ENCODE measurements at places on chromosomes 4 and X.

DNA sequence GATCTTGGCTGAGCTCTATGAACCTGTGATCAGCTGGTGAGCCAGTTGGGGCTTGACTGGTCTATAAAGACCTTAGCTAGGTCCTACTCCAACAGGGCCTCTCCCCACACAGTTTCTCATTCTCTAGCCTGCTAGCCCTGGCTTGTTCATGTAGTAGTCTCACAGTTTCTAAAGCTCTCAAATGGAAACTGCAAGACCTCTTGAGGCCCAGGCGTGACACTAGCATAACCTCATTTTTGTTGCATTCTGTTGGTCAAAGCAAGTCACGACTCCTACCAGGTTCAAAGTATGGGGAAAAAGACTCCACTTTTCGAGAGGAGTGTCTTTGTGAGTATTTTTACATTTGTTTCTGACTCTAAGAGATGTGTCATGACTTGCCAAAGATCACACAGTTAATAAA is 50.9 kb downstream of the CEP44 start:
- no peaks in the 10 kb centered on the region for H3K27me3 ChIP-seq
- DNase-seq = no peak
- no peak overlapping the region for H3K27ac ChIP-seq
- H3K4me3 ChIP-seq = no peak overlapping the region

DNA sequence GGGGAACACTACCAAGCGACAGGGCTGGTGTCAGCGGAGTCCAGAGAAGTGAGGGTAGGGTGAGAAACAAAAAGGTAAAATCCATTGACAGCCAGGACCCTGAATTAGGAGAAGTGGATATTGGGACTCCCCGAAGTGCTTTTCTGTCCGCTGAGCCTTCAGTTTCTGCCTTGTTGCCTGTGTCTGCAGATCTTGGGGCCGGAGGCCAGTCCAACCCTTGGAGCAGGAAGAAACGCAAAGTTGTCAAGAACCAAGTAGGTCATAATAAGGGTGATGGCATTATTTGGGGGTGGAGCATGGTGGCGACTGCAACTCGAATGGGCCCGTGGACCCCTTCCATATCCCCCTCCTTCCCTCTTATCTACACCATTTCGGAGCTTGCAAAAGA is 1.0 kb downstream of the ARMCX1 start:
- no peaks in the 10 kb centered on the region for H3K4me1 ChIP-seq
- peak overlapping the region; percentile 19 for H3K4me3 ChIP-seq
- peaks cover 12% of the 10 kb centered on the region for H3K27me3 ChIP-seq
- no peak overlapping the region for H3K27ac ChIP-seq
- DNase-seq = no peak

DNA sequence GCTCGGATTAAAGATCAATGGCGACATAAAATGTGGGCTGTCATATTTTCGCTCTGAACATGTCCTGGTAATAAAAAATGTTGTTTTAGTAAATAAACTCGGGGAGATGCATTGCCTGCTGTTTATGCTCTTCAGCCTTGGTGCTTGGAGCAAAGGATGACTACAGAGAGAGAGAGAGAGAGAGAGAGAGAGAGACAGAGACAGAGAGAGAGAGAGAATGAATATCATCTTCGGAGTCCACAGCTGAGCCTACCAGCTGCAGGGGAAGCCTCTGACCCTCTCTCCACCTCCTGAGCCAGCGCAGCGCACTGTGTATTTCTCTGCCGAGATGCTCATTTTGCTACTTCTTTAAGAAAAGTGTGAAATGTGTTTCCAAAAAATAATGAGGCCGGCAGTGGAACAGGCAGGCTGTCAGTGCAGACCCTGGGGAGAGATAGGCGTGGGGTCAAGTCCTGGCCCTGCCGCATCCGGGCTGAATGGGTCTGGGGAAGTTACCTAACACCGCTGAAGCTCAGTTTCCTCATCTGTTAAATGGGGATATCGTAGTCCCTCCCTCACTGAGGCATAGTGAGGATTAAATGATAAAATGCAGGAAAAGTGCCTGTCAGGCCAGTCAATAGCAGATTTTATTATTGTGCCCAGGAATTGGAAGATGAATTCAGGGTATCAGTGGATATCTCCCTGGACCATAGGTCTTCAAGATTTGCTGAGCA is 58.5 kb upstream of the LGI2 start:
- no peak overlapping the region for H3K4me3 ChIP-seq
- peaks cover 4% of the 10 kb centered on the region for H3K4me1 ChIP-seq
- H3K27ac ChIP-seq = no peak overlapping the region
- H3K27me3 ChIP-seq = peaks cover 72% of the 10 kb centered on the region
- peaks cover 2% of the 10 kb centered on the region for H3K36me3 ChIP-seq

GRCh38 chr4:7857238-7857701 is 82.4 kb downstream of the AFAP1 start:
- H3K4me1 ChIP-seq = peaks cover 38% of the 10 kb centered on the region
- peaks cover 2% of the 10 kb centered on the region for H3K36me3 ChIP-seq
- peak overlapping the region; percentile 96 for H3K27ac ChIP-seq
- no peaks in the 10 kb centered on the region for H3K27me3 ChIP-seq

DNA sequence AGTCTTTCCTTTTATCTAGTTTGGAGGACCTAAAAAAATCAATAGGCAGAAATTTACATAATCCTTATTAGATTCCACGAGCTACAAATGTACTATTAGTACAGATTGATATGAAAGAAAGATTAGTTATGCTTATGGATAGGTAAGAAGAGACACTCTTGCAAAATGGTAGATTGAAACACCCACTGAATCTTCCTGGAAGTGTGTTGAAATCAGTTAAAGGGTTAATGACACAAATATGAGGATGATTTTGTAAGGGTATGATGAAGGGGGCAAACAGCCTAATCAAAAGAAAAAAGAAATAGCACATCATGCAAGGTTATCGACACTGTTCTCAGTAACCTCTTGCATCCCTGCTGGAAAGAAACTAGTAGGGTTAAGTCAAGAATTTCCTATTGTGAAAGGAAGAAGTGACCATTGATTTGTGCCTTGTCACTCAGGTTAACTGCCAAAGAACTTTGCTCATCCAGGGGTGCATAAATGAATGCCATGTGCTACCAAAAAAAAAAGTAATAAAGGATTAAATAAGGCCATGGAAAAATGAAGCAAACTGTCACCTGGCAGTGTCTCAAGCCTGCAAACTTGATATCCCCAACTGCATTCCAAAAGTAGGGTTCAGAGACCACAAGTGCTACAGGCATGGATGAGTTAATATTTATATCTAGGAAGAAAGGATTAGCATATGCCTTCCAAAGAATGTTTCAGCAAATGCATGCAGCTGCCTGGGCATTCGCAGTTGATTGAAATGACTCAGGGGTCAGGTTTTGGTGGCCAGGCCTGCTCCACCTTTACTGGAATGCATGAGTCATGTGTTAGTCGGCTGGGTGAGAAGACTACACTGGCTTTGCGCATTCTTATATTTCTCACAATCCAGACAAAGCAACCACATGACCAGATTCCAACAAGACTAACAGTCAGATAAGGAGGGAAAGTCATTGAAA is 78.3 kb upstream of the ATXN3L start:
- no peaks in the 10 kb centered on the region for H3K27me3 ChIP-seq
- H3K36me3 ChIP-seq = no peaks in the 10 kb centered on the region
- H3K27ac ChIP-seq = no peak overlapping the region
- no peaks in the 10 kb centered on the region for H3K4me1 ChIP-seq

- H3K4me3 ChIP-seq = no peak overlapping the region
- peaks cover 2% of the 10 kb centered on the region for H3K36me3 ChIP-seq
- H3K27ac ChIP-seq = no peak overlapping the region
- peaks cover 5% of the 10 kb centered on the region for H3K4me1 ChIP-seq
- H3K27me3 ChIP-seq = no peaks in the 10 kb centered on the region
- no peak for DNase-seq
Observed at GRCh38 chrX:132063862-132064261, 40.8 kb downstream of the STK26 start.

DNA sequence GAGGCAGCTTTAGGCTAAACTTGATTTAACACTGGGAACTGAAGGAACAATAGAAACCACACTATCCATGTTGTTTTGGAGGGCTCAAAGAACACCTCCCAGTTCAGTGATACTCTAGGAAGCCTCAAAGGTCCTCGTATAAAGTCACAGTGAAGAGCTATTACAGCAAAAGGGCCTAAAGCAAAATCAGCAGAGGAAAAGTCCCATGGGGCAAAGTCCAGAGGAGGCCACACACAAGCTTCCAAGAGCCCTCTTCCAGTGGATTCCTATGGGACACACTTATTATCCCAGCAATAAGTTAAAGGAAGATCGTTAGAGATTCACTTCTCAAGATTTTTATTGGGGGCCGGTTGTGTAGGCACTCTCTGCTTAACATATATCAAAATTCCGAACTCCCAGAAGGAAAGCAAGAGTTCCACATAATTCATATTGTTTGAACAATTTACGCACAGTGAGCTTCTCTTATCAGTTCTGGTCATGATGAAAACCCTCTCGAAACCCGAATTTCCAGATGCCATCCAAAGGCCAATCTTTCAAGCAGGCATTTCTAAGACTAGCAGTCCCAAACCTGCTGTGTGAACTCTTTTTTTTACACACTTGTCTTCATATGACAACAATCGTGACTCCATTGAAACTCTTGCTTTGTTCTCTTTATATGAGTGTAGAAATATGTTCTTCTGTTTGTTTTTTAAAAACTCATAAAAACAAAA is 53.7 kb downstream of the ANXA5 start:
- H3K4me3 ChIP-seq = no peak overlapping the region
- DNase-seq = no peak
- H3K36me3 ChIP-seq = peaks cover 4% of the 10 kb centered on the region
- no peaks in the 10 kb centered on the region for H3K4me1 ChIP-seq
- peaks cover 18% of the 10 kb centered on the region for H3K27me3 ChIP-seq

GRCh38 chr4:186161138-186161537 is 30.2 kb upstream of the CYP4V2 start:
- H3K36me3 ChIP-seq = peaks cover 6% of the 10 kb centered on the region
- no peak for DNase-seq
- H3K4me1 ChIP-seq = peaks cover 5% of the 10 kb centered on the region
- peak overlapping the region; percentile 79 for H3K4me3 ChIP-seq
- no peak overlapping the region for H3K27ac ChIP-seq

GRCh38 chr4:6752486-6752829 is 30.1 kb upstream of the KIAA0232 start:
- H3K4me3 ChIP-seq = no peak overlapping the region
- no peaks in the 10 kb centered on the region for H3K36me3 ChIP-seq
- H3K27ac ChIP-seq = peak overlapping the region; percentile 80

GRCh38 chr4:143338313-143338712 is 1.6 kb downstream of the GAB1 start:
- peaks cover 8% of the 10 kb centered on the region for H3K36me3 ChIP-seq
- peaks cover 54% of the 10 kb centered on the region for H3K27me3 ChIP-seq
- no peak for DNase-seq
- peaks cover 4% of the 10 kb centered on the region for H3K4me1 ChIP-seq
- no peak overlapping the region for H3K27ac ChIP-seq
- no peak overlapping the region for H3K4me3 ChIP-seq

GRCh38 chr4:5884796-5885195 is 8.1 kb downstream of the CRMP1 start:
- peaks cover 6% of the 10 kb centered on the region for H3K4me1 ChIP-seq
- H3K4me3 ChIP-seq = no peak overlapping the region
- DNase-seq = no peak
- H3K27me3 ChIP-seq = peaks cover 51% of the 10 kb centered on the region
- peaks cover 8% of the 10 kb centered on the region for H3K36me3 ChIP-seq

DNA sequence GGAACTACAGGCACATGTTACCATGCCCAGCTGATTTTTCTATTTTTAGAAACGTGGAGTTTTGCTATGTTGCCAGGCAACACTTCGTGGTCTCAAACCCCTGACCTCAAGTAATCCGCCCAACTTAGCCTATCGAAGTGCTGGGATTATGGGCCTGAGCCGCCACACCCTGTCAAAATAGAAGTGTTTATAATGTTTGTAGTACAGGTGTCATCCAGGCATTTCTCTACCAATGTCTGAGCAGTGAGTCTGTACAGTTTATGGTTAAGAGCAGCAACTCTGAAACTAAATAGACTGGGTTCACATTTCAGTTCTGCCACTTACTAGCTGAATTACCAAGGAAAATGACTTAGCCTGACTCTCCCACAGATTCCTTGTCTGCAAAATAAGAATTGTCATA is 460.4 kb upstream of the GALNT7 start:
- no peak for DNase-seq
- no peak overlapping the region for H3K4me3 ChIP-seq
- H3K36me3 ChIP-seq = no peaks in the 10 kb centered on the region
- no peaks in the 10 kb centered on the region for H3K4me1 ChIP-seq
- H3K27me3 ChIP-seq = no peaks in the 10 kb centered on the region

- no peak for DNase-seq
- peaks cover under 1% of the 10 kb centered on the region for H3K36me3 ChIP-seq
- H3K4me3 ChIP-seq = no peak overlapping the region
- no peaks in the 10 kb centered on the region for H3K27me3 ChIP-seq
- peak overlapping the region; percentile 21 for H3K27ac ChIP-seq
- H3K4me1 ChIP-seq = peaks cover 5% of the 10 kb centered on the region
Observed at GRCh38 chrX:78923198-78924015, 21.8 kb upstream of the P2RY10 start.

DNA sequence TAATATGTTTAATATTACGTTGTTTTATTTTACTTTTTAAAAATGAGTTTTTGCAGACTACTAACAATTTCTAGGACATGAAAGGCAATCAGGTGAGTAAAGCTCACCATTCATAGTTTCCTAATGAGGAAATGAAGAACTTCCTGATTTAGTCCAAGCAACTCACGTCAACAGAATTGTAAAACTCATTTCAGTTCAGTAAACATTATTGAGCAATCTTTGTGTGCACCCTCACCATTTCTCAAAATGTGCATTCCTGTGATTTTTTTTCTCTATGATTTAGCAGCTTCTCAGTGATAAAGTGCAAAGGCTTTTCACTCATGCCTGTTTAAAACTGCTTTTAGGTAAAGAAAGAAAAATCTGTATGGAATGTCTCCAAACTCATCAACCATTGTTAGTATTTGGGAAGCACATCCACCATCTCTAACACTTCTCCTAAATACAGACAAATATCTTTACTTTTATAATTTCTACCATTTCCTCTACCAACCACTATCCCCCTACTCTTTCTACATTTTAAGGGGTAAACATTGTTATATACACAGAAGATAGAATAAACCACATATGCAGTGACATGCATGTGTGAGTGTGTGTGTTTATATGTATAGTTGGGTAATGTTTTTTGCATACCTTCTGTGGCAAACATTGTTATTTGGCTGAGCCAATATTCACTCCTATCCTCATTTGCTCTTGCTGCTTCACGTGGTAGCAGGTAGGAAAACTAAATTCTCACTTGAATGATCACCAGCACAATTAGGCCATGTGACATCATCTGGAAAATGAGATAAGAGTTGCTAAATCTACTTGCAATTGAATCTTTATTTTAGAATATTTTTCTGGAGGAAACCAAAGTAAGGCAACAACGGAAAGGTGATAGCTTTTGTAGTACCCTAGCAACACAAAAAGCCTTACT is 54.7 kb upstream of the PRDM8 start:
- peaks cover 32% of the 10 kb centered on the region for H3K4me1 ChIP-seq
- H3K27me3 ChIP-seq = no peaks in the 10 kb centered on the region
- peaks cover 2% of the 10 kb centered on the region for H3K36me3 ChIP-seq
- DNase-seq = no peak

GRCh38 chrX:10259716-10260115 is 102.9 kb downstream of the CLCN4 start:
- H3K27me3 ChIP-seq = no peaks in the 10 kb centered on the region
- H3K4me3 ChIP-seq = no peak overlapping the region
- H3K4me1 ChIP-seq = no peaks in the 10 kb centered on the region
- H3K36me3 ChIP-seq = no peaks in the 10 kb centered on the region
- no peak for DNase-seq

GRCh38 chr4:101328063-101328602 is 19.2 kb downstream of the PPP3CA start:
- H3K27ac ChIP-seq = peak overlapping the region; percentile 92
- no peak for DNase-seq
- no peaks in the 10 kb centered on the region for H3K27me3 ChIP-seq
- H3K36me3 ChIP-seq = no peaks in the 10 kb centered on the region
- peak overlapping the region; percentile 77 for H3K4me3 ChIP-seq
